Ovary (tissue), 10 donors: ENCODE measurements at places on chromosomes 5 and 9. TPM values are rescaled to one million over a fixed set of nuclear protein-coding genes. Genes with fewer than 3 reads are reported as not detected.
A peak's percentile ranks its signal among the peaks of the same experiment; 100 is the strongest.

DNA sequence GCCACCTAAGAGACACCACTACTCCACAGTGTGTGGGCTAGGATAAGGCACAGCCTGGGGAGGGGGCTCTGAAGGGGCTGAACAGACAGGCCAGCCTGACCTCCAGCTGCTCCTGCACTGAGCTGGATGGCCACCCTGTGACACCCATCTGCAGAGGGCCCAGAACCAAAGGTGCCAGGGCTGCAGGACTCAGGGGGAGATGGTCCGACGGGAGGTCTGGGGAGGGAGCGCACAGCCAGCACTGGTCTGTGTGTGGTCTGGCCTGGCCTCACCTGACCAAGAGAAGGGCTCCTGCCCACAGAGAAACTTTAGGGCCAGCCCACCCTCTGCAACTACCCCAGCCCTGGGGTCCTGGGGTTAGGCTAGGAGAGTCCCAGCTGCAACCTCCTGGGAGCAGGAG, 789 bp downstream of the LTC4S start:
- no peak overlapping the region for H3K27ac ChIP-seq
- peaks cover 15% of the 10 kb centered on the region for H3K4me1 ChIP-seq
- peak; percentile 42 for DNase-seq
- H3K4me3 ChIP-seq, result no peak overlapping the region
- H3K27me3 ChIP-seq, result no peaks in the 10 kb centered on the region

DNA sequence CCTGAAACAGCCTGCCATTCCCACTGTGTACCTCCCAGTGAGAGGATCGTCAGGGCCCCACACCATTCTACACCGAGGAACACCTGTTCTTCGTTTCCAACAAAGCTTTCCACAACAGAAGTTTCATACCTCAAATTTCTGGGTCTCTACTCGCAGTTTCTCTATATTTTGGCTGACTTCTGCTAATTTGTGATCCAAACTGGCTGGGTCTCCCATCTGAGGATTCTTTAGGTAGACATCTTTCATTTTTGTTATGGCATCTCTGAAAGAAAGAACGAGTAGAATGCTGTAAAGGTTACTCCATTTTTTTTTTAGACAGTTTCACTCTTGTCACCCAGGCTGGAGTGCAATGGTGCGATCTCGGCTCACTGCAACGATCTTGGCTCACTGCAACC, 67.5 kb downstream of the USP20 start:
- H3K27me3 ChIP-seq, result no peaks in the 10 kb centered on the region
- no peak overlapping the region for H3K4me3 ChIP-seq
- DNase-seq, result no peak
- H3K27ac ChIP-seq, result no peak overlapping the region
- H3K36me3 ChIP-seq, result no peaks in the 10 kb centered on the region
- H3K4me1 ChIP-seq, result no peaks in the 10 kb centered on the region

DNA sequence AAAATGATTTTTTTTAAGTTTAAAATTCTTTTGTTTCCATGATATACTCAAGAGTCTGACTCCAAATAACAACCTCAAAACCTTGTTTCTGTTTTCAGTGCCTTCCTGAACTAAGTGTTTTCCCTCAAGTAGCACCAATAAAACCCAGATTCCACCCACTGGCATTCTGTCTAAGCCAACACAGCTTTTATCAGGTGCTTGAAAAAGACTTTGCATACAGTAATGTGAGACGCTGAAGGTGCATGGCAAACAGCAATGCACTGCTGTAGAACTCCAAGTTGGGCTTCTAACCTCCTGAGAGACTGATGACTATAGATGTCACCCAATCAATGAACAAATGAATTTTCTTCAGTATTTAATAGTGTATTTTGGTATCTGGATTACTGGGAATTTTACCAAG, 95.7 kb downstream of the NFIB start:
- H3K36me3 ChIP-seq, result no peaks in the 10 kb centered on the region
- H3K27ac ChIP-seq, result no peak overlapping the region
- no peak for DNase-seq
- H3K27me3 ChIP-seq, result no peaks in the 10 kb centered on the region
- H3K4me3 ChIP-seq, result no peak overlapping the region

- H3K27ac ChIP-seq, result no peak overlapping the region
- no peak for DNase-seq
- no peak overlapping the region for H3K4me3 ChIP-seq
These were observed 91.6 kb downstream of the CFAP90 start for GRCh38 chr5:7759257-7759871.

- H3K27ac ChIP-seq, result no peak overlapping the region
- no peak for DNase-seq
- H3K4me3 ChIP-seq, result no peak overlapping the region
- H3K27me3 ChIP-seq, result no peaks in the 10 kb centered on the region
These were observed 489.2 kb upstream of the MEF2C start for GRCh38 chr5:89372176-89372575.

- no peak overlapping the region for H3K27ac ChIP-seq
- DNase-seq, result no peak
- no peaks in the 10 kb centered on the region for H3K36me3 ChIP-seq
- no peaks in the 10 kb centered on the region for H3K27me3 ChIP-seq
- no peak overlapping the region for H3K4me3 ChIP-seq
These were observed 506.7 kb upstream of the CDH18 start for GRCh38 chr5:20494706-20495105.

- no peak overlapping the region for H3K4me3 ChIP-seq
- no peak for DNase-seq
- no peak overlapping the region for H3K27ac ChIP-seq
These were observed 2.4 kb downstream of the CHMP5 start for GRCh38 chr9:33267151-33267767.

- no peaks in the 10 kb centered on the region for H3K36me3 ChIP-seq
- H3K4me3 ChIP-seq, result no peak overlapping the region
- no peaks in the 10 kb centered on the region for H3K27me3 ChIP-seq
- peaks cover 13% of the 10 kb centered on the region for H3K4me1 ChIP-seq
- DNase-seq, result no peak
- H3K27ac ChIP-seq, result no peak overlapping the region
These were observed 54.8 kb downstream of the MYO10 start for GRCh38 chr5:16881251-16881650.

GRCh38 chr5:181153814-181154213, 6.4 kb downstream of the OR2V2 start:
- no peak overlapping the region for H3K27ac ChIP-seq
- no peaks in the 10 kb centered on the region for H3K4me1 ChIP-seq
- no peaks in the 10 kb centered on the region for H3K27me3 ChIP-seq
- no peaks in the 10 kb centered on the region for H3K36me3 ChIP-seq
- no peak for DNase-seq

GRCh38 chr5:54624805-54625568, 107.4 kb downstream of the SNX18 start:
- H3K36me3 ChIP-seq, result no peaks in the 10 kb centered on the region
- peaks cover 3% of the 10 kb centered on the region for H3K4me1 ChIP-seq
- H3K27ac ChIP-seq, result no peak overlapping the region
- no peaks in the 10 kb centered on the region for H3K27me3 ChIP-seq
- no peak overlapping the region for H3K4me3 ChIP-seq

DNA sequence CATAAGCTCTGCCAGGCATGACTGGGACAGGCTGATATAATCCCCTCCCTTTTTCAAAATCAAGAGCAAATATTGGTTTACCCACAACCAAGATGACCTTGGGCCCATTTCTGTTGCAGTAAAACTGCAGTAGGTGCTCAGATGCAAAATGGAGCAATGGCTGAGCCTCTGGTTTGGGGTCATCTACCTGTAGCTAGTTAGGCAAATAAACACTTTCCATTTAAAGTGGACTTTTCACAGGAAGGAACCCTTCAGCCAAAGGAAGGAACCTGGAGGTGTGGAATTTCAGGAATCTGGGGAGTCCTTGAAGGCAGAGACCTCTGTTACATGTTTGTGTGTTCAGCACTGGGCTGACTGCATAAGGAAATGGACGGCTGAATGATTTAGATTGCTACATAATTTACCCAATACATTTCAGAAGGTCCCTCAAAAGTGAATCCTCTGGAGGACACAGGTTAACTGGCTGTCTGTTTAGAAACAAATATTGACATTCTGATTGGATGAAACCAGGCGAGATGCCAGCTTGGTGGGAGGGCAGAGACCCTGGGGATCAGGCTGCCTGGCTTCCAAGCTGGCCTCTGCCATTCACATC, 170.1 kb upstream of the ZNF618 start:
- no peaks in the 10 kb centered on the region for H3K4me1 ChIP-seq
- no peaks in the 10 kb centered on the region for H3K27me3 ChIP-seq
- DNase-seq, result no peak
- H3K27ac ChIP-seq, result no peak overlapping the region
- H3K4me3 ChIP-seq, result no peak overlapping the region

DNA sequence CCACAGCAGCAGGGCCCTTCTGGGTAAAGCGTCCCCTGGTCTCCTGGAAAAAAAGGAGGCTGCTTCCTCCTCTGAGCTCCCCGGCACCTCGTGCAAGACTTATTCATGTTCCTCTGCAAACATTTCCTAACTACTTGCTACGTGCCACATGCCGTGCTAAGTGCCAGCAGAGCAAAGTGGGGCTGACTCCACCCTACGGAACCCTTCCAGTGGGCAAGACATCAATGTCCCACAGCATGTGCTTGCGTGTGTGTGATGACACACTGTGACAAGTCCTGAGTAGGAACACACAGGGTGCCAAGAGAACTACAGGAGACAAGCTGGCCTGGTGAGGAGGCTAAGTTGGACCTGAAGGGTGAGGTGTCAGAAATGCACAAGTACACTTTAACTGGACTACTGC, 57.4 kb downstream of the SEMA4D start:
- no peak for DNase-seq
- no peak overlapping the region for H3K4me3 ChIP-seq
- no peaks in the 10 kb centered on the region for H3K36me3 ChIP-seq
- no peaks in the 10 kb centered on the region for H3K27me3 ChIP-seq
- no peak overlapping the region for H3K27ac ChIP-seq
- H3K4me1 ChIP-seq, result peaks cover 6% of the 10 kb centered on the region

DNA sequence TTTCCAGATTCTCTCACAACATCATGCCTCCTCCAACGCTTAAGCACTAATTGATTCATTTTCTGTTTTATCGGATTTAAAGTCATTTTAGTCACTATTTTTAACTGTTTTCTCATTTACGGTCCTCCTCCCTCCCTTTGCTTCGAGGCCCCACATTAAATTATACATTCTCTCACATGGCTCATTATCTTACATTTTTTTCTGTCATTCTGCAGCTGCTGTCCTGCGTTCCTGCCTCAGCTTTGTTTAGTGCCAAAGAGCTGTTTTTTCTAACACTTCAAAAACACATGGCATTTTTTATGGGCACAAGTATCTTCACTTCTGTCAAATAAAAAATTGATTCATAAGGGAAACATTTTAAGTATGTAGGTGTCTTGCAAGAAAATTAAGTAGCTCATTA, 130.1 kb upstream of the FST start:
- no peaks in the 10 kb centered on the region for H3K27me3 ChIP-seq
- DNase-seq, result no peak
- H3K27ac ChIP-seq, result no peak overlapping the region
- no peaks in the 10 kb centered on the region for H3K36me3 ChIP-seq
- no peaks in the 10 kb centered on the region for H3K4me1 ChIP-seq
- no peak overlapping the region for H3K4me3 ChIP-seq

DNA sequence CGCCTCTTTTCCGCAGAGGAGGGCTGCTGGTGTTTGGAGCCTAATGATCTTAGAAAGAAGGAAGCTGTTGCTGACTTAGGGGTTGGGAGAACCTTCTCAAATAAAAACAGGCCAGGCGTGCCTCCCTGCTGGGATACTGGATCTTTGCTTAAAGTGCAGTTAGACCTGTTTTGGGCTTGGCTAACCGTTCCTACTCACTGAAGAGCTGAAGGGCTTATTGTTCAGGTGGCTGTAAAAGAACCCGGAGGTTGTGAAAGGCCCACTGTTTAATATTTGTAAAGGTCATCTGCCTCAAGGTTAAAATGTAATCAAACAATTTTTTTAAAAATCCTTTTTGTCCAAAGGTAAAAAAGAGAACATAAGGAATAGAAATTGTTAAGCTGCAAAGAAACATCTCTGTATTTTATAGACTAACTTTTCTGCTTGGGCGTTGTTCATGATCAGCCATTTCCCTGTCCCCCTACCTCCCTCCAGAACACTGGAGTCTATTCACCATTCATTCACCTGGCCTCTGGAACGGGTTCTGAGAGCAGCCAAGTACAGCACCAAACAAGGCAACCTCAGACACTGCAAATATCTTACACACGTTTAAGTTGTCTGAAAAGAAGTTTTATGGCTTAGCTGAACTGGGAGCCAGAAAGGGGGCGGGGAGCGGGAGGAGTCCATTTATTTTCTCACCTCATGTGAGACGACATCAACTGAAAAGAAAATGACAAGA, 18.6 kb upstream of the MTMR12 start:
- peaks cover 4% of the 10 kb centered on the region for H3K4me1 ChIP-seq
- DNase-seq, result no peak
- no peak overlapping the region for H3K27ac ChIP-seq
- H3K36me3 ChIP-seq, result no peaks in the 10 kb centered on the region

- DNase-seq, result no peak
- H3K27me3 ChIP-seq, result no peaks in the 10 kb centered on the region
- no peaks in the 10 kb centered on the region for H3K36me3 ChIP-seq
- H3K4me1 ChIP-seq, result no peaks in the 10 kb centered on the region
- H3K27ac ChIP-seq, result no peak overlapping the region
- H3K4me3 ChIP-seq, result no peak overlapping the region
These were observed 144.3 kb downstream of the GIN1 start for GRCh38 chr5:102975457-102976182.

DNA sequence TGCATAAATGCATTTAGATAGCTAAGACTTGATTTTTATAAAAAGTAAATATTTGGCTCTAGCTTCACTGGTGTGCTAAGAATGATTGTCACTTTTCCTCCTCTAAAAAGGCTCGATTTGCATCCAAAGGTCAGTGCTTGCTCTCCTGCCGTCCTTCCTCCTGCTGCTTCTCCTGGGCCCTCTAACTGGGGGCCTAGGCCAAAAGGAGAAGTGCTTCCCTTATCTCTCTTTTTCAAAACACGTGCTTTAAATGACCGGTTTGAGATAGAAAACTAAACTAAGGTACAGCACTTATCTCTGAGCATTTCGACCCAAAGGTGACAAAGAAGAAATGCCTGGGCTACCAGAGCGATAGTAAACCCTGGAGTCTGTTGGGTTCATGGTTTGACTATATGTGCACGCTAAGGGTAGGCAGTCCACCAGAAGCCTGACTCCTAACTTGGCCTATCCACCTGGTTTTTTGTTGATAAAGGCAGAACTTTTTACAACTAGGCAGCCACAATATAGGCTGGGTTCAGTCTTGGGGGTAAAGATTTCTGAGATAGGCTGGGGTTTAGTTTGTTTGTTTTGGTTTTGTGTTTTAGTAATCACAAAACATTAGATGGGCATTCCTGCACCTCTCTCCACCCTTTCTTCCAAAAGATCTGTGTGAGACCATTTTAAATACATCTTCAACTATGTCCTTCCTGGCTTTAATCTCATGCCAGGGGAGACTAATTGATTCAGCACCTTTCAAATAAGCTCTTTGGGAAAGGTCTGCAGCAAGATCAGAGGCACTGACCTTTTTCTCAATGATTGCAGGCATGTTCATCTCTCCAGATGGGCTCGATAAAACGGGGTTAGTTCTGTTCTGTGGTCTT, 3.8 kb downstream of the NR2F1-AS1 start:
- H3K4me3 ChIP-seq, result no peak overlapping the region
- no peak for DNase-seq
- peaks cover 6% of the 10 kb centered on the region for H3K4me1 ChIP-seq
- no peaks in the 10 kb centered on the region for H3K36me3 ChIP-seq
- no peaks in the 10 kb centered on the region for H3K27me3 ChIP-seq

GRCh38 chr5:32210151-32210550, 36.0 kb upstream of the GOLPH3 start:
- no peaks in the 10 kb centered on the region for H3K27me3 ChIP-seq
- H3K4me1 ChIP-seq, result no peaks in the 10 kb centered on the region
- DNase-seq, result no peak

DMRT3 gene
- polyA plus RNA-seq, result 0.17 TPM

HSD17B3 gene
- polyA plus RNA-seq, result 1.2 TPM

ACOT12 gene
- polyA plus RNA-seq, result not detected

STRBP gene
- polyA plus RNA-seq, result 7.2 TPM

BARHL1 gene
- not detected for polyA plus RNA-seq

CDH12 gene
- polyA plus RNA-seq, result 0.15 TPM

SH3GL2 gene
- polyA plus RNA-seq, result 4.9 TPM

UGT3A2 gene
- polyA plus RNA-seq, result 0.23 TPM

PCDHGA7 gene
- 1.3 TPM for polyA plus RNA-seq
